ENCODE measurements at places on chromosomes 3 and 15.
A peak's percentile ranks its signal among the peaks of the same experiment; 100 is the strongest.

DNA sequence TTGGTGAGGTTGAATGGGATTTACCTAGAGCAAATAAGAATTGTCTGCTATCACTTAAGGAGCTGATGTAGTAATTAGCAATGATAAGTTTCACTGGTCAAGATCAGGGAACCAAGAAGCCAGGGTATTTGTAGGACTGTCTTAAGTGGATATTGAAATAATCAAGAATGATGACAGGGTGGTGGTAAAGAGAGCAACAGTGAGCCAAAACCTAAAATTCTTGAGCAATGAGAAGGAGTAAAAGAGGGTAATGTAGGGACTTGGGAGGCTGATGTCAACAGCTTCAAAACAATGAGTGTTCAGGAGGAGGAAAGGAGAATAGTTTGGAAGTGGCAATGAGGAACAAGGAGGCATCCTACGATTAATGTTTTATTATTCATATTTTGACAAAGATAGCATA lies 31.5 kb upstream of the SLC2A2 start:
- DNase-seq = no peak

- no peak for DNase-seq
Observed at GRCh38 chr3:185914911-185915629, 22.7 kb downstream of the TRA2B start.

GRCh38 chr15:40452296-40453090 lies 11.7 kb downstream of the BAHD1 start:
- DNase-seq = no peak

GRCh38 chr3:31402117-31402516 lies 130.6 kb upstream of the STT3B start:
- DNase-seq = peak; percentile 25

DNA sequence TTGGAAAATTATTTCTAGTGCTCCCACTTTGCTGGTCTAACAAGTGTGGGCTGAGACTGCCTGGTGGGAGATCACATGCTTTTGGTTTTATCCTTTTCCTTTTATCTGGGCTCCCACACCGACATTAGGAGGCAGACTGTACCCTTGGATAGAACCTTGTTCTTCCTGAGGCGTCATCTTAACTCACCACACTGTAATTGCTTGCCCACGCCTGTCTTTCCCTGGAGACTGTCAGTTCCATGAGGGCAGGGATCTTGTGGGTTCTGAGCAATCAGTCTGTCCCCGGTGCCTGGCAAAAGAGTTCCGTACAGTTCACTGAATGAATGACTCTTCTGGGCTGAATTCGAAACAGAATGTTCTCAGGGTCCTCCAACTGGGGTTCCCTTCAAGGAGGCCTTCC lies 124.6 kb upstream of the ABHD17C start:
- DNase-seq = no peak

DNA sequence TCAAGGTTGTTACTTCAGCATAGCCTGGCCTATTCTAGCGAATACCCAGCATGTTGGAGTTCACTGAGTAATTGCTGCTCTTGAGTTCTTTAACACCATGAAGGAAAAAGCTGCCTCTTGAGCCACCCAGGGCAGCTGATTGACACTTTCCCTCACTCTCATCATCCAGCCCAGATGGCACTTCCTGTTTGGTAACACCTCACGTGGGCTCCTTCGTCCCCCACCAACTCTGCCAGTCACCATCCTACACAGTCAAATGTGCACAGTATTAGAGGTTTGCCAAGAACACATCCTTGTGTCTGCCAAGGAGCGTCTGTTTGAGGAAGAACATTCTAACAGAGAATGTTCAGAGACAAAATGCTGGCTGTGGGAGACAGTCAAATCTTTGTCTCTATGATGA lies 266.3 kb downstream of the RPLP1 start:
- DNase-seq = peak; percentile 73

DNA sequence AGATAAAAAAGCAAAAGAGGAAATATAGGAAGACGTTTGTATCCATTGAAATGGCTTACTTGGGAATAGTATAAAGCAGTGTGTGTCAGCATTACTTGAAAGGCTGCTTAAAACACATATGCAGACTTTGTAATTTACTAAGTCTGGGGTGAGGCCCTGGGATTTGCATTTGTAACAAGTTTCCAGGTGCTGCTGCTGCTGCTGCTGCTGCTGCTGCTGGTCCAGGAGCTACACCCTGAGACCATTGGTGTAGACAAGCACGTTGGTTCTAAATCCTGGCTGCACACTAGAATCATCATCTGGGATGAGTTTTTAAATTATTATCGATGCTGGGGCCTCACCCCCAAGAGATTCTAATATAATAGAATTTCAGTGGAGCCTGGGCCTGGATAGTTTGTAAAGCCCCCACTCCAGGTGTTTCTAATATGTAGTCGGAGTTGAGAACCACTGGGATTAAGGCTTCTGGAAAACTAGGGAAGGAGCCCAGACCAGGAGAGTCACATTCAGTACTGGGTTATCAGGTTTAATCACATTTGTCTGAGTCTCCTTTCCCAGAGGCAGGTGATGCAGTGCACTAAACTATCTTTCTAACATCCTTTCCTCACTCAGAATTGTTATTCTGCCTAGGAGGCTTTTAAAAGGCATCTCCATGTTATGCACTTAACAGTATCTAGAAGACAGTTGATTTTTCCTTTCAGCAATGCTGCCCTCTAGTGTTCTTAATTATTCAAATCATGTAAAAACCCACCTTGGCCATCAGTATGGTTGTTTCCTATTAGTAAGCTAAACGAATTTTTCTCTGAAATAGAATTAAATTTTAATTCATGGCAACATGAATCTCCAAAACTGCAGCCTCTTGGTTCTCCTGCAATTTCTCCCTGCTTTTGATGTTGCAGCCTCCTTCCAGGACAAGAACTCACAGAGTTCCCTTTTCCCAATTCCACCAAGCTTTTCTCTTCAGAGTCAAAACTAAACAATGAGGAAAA lies 45.4 kb downstream of the SSR3 start:
- peak; percentile 67 for DNase-seq

GRCh38 chr3:23331141-23331935 lies 128.2 kb downstream of the UBE2E2 start:
- no peak for DNase-seq

- peak; percentile 76 for DNase-seq
Observed at GRCh38 chr3:186849374-186849975, 7.0 kb downstream of the ADIPOQ start.

DNA sequence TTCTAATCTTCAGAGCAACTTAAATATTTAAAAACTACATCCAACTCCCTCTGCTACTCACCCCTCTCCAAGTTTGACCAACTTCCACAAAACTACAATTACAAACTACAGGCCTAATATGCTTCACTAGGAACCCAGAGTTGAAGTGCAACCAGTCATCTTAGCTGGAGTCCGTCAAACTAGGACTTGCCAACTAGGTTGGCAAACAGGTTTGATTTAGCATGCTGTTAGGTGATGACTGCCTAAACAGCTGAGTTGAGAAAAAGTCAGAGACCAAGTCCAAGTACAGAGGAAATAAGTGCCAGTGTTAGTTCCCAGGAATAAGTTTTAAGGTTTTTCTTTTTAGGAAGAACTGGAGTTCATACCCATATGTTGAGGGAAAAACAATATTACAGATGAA lies 1109.0 kb downstream of the TUSC7 start:
- DNase-seq = no peak

GRCh38 chr3:10783360-10784351 lies 32.4 kb upstream of the SLC6A11 start:
- DNase-seq = peak; percentile 38

- peak; percentile 19 for DNase-seq
Observed at GRCh38 chr3:17396036-17396435, 346.4 kb downstream of the TBC1D5 start.

GRCh38 chr15:98854496-98854895 lies 153.1 kb downstream of the PGPEP1L start:
- DNase-seq = no peak

- no peak for DNase-seq
Observed at GRCh38 chr3:124163689-124164088, 171.8 kb upstream of the ROPN1 start.

DNA sequence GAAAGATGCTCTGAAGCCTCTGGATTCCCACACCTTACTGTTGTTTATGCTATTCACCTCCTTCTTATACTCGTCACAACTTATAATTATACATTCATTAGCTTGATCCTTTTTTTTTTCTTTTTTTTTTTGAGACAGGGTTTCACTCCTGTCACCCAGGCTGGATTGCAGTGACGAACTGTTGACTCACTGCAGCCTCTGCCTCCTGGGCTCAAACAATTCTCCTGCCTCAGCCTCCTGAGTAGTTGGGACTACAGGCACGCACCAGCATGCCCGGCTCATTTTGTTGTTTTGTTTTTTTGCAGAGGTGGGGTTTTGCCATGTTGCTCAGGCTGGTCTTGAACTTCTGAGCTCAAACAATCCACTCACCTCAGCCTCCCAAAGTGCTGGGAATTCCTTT lies 143.6 kb downstream of the PLCL2 start:
- no peak for DNase-seq

DNA sequence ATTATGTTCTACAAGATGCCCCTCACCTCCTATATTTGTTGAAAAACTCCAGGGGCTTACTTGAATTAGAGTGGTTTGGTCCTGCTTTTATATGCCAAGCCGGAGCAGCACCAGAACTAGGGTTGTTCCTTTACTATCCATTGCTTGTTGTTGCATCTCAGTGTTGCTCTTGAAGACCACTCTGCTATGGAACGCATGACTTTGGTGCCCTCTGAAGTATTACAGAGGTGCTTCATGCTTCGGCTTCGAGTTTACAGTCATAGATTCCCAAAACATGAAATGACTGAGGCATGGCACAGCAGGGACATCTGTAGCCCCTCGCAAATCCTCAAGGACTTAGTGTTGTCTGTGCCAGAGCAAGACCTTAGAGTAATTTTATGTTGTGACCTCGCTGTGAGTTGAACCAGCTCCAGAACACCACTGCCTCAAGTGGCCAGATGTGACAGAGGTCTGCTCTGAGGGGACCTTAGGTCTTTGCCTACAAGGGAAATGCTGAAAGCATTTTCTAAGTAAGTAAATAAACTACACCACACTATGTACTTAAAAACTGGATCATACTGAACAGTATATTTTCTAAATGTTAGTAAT lies 67.2 kb upstream of the SIAH2 start:
- peak; percentile 51 for DNase-seq

GRCh38 chr15:51108933-51109550 lies 14.3 kb upstream of the TNFAIP8L3 start:
- no peak for DNase-seq

- no peak for DNase-seq
Observed at GRCh38 chr15:100016632-100017031, 283.4 kb upstream of the LYSMD4 start.

GRCh38 chr3:26118165-26118564 lies 328.3 kb downstream of the OXSM start:
- no peak for DNase-seq

DNA sequence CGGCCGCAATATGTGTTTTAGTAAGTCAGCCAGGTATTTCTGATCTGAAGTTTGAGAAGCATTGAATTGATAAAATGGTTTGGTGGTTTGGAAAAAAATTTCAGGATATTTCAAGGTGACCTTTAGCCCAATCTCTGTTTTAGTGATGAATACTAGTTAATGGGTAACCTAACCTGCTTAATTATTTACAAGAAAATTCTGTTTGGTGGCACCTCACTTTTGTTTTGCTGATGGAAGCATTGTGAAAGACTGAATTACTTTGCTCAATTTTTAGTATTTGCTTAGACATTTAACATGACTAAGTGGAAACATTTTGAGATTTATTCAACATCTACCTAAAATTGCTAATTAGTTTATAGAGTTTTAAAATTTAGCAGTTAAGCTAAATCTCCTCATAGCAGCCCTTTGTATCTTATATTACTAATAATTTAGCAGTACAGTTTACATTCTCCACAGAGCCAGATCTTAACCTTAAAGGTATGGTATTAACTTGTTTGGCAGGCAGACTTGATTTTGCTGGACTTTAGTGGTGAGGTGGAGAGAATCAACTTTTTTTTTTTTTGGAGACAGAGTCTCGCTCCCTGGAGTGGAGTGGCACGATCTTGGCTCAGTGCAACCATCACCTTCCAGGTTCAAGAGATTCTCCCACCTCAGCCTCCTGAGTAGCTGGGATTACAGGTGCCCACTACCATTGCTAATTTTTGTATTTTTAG lies 35.4 kb downstream of the GRAMD1C start:
- DNase-seq = no peak

DNA sequence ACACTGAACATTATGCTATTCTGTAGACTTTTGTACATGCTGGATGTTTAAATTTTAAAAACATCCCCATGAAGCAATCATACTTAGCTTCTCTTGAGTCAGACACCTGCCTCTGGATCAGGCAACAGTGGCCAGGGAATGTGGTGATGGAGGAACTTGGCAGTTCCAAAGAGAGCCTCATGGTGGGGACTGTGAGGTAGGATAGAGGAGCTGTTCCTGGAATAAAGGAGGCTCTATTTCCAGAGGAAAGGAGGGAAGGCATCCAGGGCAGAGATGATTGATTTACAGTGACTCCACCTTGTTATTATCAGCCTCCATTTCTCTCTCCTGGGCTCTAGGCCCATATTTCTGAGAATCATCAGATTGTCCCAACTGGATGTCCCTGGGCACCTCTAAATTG lies 35.0 kb upstream of the ABHD17C start:
- DNase-seq = no peak

- no peak for DNase-seq
Observed at GRCh38 chr3:165799026-165799425, 38.2 kb downstream of the BCHE start.

- DNase-seq = no peak
Observed at GRCh38 chr15:28980709-28981350, 95.1 kb downstream of the APBA2 start.

GRCh38 chr3:178875836-178876235 lies 195.8 kb downstream of the ZMAT3 start:
- no peak for DNase-seq

DNA sequence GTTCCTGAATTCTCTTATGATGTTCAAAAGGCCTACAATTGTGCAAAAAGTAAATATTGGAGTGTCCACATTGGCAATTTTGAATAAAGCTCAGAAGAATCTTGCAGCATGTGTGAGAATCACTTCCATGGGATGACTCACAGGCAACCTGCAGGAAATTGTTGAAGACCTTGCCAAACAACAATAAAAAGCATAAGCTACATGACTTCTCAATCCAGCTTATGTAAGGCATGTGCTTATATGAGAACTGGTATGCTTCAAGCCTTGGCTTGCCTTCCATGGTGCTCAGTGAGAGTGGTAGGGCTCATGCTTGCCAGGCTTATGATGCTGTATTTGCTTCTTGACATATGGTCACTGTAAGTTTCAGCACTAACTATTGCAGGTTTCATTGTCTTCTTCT lies 18.4 kb upstream of the BCHE start:
- peak; percentile 53 for DNase-seq

GRCh38 chr3:159616234-159616825 lies 372.3 kb upstream of the IL12A start:
- DNase-seq = no peak
